ENCODE measurements at places on chromosomes 3 and 15.

DNA sequence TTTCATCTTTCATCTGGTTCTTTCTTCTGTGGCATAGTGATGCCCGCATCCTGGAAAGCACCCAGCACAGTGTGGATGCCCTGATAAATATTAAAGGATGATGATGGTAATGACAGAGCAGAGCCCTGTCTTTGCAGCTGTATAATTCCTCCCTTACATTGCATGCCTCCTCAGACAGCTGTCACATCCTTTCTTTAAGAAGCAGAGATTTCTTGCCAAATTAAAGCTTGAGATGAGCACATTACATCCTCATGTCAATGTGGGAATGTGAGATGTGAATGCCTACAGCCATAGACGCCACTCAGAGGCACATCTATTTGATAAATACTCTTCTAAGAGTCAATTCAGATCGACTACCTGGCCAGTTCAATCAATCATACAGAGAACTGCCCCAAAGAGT lies 642.0 kb downstream of the ZNF385D start:
- no peak for DNase-seq

DNA sequence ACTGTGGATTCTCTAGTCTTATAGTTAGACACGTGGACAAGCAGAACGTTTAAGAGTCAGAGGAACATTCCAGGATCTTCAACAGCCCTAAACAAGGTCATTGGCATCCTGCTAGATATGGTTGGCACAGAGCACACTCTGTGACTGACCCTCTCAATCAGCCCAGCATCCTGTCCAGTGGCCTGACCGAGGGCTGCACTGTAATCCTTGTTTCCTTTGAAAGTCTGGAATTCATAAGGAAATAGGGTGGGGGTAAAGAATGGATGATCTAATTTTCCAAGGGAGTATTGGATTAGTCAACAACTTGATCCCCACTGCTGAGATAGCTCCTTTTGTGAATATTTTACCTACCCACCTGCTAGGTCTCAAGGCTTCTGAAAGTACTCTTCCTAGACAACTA lies 94.5 kb upstream of the DLG1 start:
- DNase-seq = no peak

- DNase-seq = peak; percentile 50
These were observed 8.6 kb downstream of the VPS18 start for GRCh38 chr15:40902605-40903561.

DNA sequence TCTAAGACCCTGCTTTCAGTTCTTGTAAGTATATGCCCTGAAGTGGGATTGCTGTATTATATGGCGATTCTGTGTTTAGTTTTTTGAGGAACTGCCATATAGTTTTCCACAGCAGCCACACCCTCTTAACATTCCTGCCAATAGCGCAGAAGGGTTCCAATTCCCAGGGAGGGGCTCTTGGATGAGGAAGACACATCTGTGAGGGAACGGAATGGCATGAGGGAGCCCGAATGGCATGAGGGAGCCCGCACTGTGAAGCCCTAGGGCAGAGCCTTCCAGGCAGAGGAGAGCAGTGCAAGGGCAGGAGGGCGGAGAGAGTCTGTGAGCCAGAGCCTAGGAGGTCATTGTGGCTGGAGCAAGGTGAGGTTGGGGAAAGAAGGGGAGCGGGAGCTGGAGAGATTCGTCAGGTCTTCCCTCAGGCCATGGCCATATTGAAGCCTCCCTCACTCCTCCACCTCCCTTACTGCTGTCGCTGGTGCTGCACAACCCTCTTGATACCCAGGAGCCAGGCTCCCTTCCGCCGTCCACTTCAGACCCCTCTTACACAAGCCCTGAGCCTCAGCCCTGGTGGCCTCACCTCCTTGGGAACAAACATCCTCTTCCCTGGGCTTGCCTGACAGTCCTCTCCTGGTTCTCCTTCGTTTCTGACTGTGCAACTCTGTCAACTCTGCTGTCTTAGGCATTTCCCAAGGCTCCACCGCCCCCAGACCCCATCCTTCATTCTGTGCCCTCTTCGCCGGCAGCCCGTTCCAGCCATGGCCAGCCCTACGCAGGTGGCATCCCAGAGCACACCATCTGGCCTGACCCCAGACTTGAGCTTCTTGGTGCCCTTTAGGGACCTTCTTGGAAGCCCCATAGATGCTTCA lies 51.4 kb downstream of the FGD5 start:
- DNase-seq = no peak

DNA sequence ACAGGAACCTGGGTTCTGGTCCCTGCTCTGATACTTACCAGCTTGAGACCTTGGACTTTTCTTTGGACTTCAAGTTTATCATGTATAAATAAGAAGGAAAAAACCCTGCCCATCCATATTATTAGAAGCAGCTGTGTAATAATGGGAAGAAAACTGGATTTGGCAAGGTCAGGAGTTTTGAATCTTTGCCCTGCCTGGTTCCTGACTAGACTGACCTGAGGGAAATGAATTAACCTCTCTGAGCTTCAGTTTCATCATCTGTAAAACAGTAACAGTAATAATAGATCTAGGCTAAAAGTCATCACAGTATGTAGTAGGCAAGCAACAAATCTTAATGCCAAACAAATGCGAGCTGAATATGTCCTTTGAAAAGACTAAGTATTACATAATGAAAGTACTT lies 68.8 kb downstream of the FSIP1 start:
- no peak for DNase-seq

- peak; percentile 91 for DNase-seq
These were observed 32.9 kb downstream of the ZBTB11 start for GRCh38 chr3:101643861-101644613.

DNA sequence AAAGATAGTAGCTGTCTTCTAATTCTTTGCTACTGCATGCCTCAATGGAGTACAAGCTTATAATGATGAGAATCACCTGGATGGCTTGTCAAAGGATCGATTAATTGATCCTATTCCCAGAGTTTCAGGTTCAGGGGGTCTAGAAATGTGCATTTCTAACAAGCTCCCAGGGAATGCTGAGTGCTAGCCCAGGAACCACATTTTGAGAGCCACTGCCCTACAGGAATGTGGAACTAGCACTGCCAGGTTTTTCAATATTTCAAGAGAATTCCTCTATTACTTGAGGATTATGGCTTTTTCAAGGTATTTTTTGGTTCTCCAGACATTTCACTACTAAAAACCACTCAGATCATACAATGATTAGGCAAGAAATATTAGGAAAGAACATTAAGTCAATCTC lies 52.7 kb downstream of the RARB start:
- DNase-seq = no peak

DNA sequence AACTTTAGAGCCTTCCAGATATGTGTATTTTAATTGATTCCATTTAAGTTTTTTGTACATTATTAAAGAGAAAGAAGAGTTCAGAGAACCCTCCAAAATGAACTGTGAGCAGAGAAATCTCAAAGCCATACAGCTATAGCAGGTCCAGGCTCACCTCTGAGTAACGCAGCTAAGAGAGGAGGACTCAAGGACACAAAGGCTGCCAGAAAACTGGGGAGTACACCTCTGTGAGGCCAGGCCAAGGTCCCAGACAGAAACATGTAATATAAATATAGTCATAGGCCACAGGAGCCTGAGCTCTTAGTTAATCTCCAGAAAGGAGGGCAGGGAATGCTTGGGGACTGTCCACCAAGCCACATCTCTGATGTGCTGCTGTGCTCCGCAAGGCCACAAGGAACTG lies 66.5 kb downstream of the TMEM39A start:
- DNase-seq = no peak

DNA sequence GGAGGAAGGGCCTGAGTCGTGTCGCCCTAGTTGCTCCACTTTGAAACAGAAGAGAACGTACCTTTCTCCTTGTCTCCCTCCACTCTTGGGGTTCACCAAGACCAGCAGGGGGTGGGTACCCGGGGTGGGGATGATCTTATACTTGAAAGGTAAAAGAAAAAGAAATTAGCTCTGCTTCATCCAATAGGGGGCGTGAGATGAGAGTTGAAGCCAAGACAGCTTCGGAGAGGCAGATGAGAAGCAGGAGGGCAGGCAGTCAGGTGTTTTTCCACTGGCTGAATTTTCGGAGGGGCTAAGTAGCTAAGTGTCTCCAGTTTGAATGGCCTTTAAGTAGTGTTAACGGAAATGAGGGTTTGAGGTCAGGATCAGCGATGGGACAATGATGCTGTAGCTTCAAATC lies 100.4 kb downstream of the DGKG start:
- DNase-seq = no peak

GRCh38 chr3:142211034-142211433 lies 14.4 kb downstream of the GK5 start:
- peak; percentile 15 for DNase-seq

GRCh38 chr3:186653080-186653707 lies 12.6 kb upstream of the HRG start:
- no peak for DNase-seq

DNA sequence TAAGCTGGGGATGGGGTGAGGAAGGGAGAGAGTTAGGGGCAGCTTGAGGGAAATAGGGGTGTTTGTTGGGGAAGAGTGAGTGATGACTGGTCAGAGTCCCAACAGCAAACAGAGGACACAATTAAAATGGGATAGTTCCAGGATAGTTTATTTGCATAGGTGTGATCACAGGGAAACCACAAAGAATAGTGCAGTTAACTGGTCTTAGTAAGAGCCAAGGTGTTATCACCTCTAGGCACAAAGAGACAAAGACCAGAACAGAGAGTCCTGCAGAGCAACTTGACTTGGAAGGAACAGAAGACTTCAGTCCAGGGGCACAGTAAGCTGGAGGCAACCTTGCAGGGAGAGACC lies 42.1 kb upstream of the DLG1 start:
- DNase-seq = no peak

DNA sequence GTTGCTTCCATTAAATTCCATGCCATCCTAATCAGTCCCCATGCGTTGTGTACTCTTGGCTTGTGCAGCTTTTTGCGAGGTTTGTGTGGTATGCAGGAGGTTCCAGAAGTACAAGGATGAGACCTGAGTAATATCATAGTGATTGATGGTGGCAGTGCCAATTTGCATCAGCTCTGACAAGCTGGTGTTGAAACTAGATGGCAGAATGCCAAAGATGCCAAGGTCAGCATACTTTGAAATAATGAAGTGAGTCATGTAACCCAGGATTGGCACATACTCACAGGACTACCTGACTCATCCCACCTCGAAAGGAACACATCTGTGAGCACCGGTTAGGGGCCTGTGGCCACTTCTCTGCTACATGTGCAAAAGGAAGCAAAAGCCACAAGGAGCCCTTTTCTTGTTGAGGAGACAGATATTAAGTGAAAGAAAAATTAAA lies 14.3 kb downstream of the KAT2B start:
- DNase-seq = peak; percentile 71

GRCh38 chr15:66169023-66169422 lies 84.5 kb downstream of the MEGF11 start:
- no peak for DNase-seq

DNA sequence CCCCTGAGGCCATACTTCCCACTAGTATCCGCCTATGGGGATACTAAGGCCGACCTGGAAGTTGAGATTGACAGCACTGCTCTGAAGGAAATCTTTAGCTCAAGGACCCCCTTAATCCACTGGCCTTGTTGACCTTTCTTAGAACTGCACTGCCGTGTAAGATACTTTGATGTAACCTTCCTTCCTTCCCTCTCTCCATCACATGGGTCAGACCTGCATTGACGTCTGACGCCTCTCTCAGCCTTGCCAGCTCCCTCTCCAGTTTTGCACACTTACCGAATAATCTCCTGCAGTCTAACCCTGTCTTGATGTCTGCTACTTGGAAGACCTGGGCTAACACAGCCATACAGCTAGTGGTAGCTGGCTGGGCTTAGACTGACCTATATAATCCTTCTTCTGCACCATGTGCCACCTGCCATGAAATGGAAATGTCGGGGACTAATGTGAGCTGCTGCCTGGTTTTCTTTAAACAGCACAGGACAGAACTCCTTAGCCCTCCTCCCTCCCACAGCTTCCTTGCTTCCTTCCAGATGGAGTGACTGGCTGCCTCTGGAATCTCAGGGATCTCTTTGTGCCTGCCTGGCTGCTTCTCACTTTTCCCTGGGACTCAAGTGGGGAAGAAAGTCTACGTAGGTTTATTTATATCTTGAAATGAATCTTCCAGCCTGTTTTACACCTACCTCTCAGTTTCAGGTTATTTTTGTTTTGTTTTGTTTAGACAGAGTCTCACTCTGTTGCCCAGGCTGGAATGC lies 39.2 kb upstream of the HERC1 start:
- DNase-seq = no peak

GRCh38 chr15:31116423-31117030 lies 15.0 kb upstream of the TRPM1 start:
- peak; percentile 53 for DNase-seq

- no peak for DNase-seq
These were observed 60.7 kb downstream of the EXOG start for GRCh38 chr3:38556640-38557358.

DNA sequence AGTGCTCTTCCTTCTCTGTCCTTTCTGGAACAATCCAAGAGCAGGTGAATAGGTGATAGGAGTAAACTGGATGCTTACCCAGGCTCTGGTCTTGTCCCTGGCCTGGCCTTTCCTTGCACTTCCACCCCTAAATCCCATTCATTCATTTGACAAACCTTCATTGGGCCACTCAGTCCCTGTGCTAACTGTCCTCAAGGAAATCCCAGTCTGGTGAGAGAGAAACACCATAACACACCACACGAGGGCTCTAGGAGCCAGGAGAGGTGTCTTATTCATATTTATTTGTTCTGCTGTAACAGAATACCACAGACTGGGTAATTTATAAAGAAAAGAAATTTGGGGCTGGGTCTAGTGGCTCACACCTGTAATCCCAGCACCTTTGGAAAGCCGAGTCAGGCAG lies 22.8 kb downstream of the EFCC1 start:
- DNase-seq = peak; percentile 18

GRCh38 chr15:98647774-98648653 lies at the start of gene IGF1R:
TSS of gene IGF1R (plus strand) at chr15:98648539. CDS start at chr15:98649582, 1,043 bp downstream.
- peak; percentile 93 for DNase-seq

DNA sequence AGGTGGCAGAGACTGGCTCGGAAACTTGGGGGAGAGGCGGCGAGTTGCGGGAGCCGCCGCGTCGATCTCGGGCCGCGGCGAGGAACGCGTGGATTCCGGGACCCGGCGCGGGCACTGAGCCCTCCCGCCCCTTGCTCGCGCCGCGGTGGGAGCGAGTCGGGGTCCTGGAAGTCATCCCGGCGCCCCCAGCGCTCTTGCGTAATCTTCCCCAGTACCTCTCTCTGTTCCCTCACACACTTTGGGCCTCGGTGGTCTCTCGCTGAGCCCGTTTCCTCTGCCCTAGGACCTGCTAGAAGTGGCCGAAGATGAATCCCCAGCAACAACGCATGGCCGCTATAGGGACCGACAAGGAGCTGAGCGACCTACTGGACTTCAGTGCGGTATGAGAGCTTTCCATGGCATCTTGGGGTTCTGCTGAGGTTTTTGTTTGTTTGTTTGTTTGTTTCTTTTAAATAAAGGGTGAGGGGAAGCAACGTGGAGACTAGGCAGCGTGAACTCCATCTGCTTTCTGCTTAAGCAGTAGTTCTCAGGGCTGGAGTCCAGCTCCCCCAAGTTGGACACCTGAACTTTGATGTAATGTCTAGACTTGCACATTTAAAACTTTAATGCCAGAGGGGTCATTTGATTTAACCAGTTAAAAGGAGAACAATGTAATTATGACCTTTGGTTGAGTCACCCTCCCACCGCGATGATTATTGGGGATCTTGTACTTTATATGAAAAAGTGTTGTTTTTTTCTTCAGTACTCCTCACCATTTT lies 1.3 kb downstream of the TCF12 start:
- peak; percentile 43 for DNase-seq

Data from fibroblast of villous mesenchyme (primary cell).